ENCODE measurements at places on chromosomes 13 and 19. TPM values are rescaled to one million over a fixed set of nuclear protein-coding genes. Genes with fewer than 3 reads are reported as not detected.

VSTM1 gene
- total RNA-seq = not detected

LIN7B gene
- total RNA-seq = 5.6 TPM

WDR87 gene
- not detected for total RNA-seq

PPP1R37 gene
- 13.1 TPM for total RNA-seq

USF2 gene
- total RNA-seq = 117 TPM

TUBA3C gene
- not detected for total RNA-seq

ATP8B3 gene
- 10.0 TPM for total RNA-seq

PRR22 gene
- 2.6 TPM for total RNA-seq

ZNF329 gene
- 4.4 TPM for total RNA-seq

DNA sequence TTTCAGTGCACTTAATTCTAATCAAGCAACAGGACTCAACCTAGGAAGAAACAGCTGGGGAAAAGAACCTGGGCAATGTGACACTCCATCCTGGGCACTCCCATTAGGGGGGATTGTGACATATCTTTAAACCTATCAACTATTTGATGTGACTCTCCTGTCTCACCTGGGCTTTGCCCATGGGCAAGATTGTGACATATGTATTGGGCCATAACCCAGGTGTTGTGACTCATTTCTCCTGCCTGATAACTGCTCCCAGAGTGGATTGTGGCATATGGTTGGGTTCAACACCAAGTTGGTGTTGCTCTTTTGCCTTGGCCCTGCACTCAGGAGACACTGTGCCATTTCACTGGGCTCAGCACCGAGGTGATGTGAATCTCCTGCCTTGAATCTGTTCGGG is 82.6 kb downstream of the ZNF723 start:
- H3K27ac ChIP-seq = no peak overlapping the region
- no peaks in the 10 kb centered on the region for H3K4me1 ChIP-seq
- no peaks in the 10 kb centered on the region for H3K27me3 ChIP-seq

- peak; percentile 68 for DNase-seq
- H3K4me3 ChIP-seq = peak overlapping the region; percentile 100
- peaks cover 6% of the 10 kb centered on the region for H3K36me3 ChIP-seq
- H3K27me3 ChIP-seq = peaks cover 1% of the 10 kb centered on the region
- peaks cover 43% of the 10 kb centered on the region for H3K4me1 ChIP-seq
Measured at GRCh38 chr13:74132152-74132775, 1.9 kb downstream of the KLF12 start.

DNA sequence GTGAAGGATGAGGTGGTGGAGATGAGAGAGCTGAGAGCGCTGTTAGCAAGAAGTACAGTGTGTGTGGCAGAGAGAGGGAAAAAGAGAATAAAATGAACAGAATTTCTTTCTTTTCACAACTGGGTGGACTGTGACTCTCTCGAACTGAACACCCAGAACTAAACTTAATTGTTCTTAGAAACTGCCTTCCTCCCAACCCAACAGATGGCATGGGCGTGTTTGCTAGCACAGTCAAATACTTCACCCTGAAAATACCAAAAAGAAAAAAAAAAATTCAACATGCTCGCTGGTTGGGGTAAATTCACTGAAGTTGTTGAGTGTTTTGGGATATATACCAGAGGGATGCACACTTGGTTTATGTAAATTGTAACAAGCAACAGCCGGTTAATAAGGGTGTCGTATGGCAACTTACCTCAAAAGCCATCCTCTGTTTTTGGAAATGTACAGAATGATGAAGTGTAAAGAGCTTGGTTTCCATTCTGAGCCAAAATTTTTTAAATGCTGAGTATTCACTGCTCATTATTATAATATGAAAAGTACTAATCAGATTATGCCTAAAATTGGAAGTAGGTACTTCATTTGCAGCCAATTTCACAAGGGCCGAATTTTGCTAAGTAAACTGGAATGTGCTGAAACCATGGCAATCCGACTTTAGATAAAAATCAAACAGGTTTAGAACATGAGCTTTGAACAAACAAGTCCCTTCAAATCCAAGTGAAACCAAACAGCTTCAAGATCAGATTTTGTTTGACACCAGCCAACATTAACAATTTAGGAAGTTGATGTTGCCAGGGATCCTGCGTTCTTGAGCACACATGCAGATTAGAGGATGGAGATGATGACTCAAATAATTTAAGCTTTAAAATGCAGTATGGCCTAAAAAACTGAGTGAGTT is 115.8 kb downstream of the ZIC5 start:
- H3K36me3 ChIP-seq = peaks cover 5% of the 10 kb centered on the region
- no peak for DNase-seq
- peaks cover 11% of the 10 kb centered on the region for H3K27me3 ChIP-seq
- peaks cover 15% of the 10 kb centered on the region for H3K4me1 ChIP-seq
- H3K27ac ChIP-seq = no peak overlapping the region

DNA sequence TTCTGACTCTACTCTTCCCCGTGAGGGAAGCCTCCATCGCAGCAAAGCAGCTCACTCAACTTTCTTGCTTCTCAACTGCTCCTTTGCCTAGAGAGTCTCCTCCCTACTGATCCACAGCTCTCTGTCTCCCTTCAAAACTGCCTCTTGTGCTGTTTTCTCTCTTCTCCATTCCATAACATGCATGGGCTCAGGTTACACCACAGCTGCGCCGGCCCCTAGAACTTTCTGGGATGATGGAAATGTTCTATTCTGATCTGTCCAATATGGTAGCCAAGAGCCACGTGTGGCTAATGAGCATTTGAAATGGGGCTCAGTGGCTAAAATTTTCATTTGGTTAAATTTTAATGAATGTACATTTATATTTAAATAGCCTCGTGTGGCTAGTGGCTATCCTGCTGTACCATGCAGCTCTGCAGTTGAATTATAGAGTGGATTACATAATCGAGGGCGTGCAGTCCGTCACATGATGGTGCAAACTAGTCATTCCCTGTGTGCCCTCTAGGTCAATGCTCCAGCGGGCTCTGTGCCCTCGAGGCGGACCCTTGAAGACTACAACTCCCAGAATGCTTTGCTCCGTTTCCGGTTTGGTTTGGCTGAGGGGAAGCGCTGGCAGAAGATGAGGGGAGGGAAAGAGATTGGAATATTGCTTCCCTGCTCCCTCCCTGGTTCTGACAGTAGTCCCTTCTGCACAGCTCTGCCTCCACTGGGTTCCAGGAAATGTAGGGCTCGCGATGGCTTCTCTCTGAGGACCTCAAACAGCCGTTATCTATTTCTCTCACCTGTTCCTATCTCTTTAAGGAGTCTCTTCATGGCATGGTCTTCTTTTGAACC is 109.8 kb downstream of the CACNA1A start:
- H3K27ac ChIP-seq = no peak overlapping the region
- H3K4me1 ChIP-seq = no peaks in the 10 kb centered on the region
- no peak for DNase-seq
- H3K27me3 ChIP-seq = peaks cover 31% of the 10 kb centered on the region

DNA sequence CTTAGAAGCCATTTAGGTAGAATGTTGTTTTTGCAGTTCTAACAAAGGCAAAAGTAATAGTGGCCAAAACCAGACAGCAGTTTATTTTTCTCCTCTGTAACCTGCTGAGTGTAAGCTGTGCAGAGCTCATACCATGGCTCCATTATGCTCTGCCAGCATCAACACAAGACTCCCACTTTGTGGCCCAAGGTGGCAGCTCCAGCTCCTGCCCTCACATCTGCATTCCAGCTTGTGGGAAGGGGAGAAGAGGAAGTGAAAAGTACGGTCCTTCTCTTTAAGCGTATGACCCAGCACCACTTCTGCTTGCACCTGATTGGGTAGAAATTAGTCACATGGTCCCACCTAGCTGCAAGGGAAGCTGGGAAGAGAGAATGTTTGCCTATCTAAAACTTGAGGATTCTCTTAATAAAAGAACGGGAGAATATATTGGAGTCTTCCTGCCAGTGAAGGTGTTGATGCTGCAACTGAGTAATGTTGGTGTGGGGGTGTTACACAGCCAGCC is 19.2 kb downstream of the ADGRE1 start:
- H3K27me3 ChIP-seq = no peaks in the 10 kb centered on the region
- DNase-seq = no peak
- no peak overlapping the region for H3K4me3 ChIP-seq
- no peaks in the 10 kb centered on the region for H3K4me1 ChIP-seq
- peaks cover 22% of the 10 kb centered on the region for H3K36me3 ChIP-seq
- no peak overlapping the region for H3K27ac ChIP-seq

DNA sequence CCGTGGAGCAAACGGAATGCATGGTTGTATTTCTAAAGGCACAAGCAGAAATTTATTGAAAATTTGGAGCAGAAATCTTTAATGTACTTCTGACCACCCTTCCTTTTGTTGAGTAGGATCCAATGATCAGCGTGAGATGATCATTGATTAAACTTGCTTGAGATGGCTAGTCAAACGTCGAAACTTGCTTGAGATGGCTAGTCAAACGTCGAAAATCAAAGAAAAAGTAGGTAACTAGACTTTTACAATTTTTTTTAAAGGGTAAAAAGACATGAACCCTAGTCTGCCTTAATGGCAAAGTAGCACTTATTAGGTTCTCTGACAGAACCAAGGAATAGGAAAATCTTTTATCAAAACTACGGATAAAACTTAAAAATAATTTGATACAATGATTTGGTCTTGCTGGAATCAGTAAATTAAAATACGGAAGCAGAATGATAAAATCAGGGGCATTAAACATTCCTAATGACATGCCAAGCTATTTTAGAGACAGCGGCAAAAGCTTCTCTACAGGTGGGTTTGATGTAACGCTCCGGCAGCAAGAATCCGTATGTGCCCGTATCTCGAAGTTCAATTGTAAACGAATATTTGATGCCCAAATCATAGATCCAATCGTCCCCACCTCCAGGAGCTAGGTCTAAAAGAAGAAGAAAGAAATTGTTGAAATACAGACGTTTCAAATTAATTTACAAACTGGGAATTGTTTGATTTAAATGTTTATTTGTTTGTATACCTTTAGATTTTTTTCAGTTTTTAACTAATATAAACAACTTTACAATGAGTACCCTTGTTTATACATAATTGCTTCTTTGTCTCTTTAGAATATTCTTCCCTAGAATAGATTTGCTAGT is 841 bp upstream of the ZC3H13 start:
- peaks cover 23% of the 10 kb centered on the region for H3K4me1 ChIP-seq
- H3K27me3 ChIP-seq = peaks cover 8% of the 10 kb centered on the region
- H3K4me3 ChIP-seq = peak overlapping the region; percentile 90

DNA sequence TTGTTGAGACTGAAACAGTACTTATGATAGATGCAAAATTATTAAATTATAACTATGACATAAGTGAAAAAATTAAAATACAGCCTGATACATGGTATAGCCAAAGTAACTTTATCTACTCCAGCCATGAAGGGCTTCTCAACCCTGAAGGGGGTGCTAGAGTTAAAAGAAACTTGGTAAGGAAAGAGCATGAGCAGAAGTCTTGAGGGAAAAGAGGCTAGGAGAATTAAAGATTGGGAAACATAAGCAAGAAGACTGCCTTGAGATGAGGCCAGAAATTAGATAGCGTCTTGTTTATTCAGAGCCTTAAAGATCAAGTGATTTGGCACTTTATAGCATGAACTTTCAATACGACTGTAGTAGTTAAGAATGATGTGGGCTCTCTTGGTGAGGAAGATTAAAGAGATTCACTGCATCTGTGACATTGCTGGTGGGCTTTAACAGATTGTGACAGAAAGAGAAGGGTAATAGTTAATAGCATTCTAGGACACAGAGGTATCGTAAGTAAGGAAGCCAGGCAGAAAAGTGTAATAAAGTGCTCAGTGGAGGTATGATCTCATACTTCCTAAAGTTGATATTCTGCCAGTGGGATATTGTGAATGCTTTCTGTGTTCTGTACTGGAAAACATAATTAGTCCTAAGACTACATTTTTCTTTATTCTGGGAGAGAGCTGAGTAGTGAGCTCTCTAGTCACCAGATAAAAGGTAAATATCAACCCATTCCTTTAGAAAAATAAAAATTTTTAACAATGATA is 385.4 kb upstream of the PRR20A start:
- H3K27ac ChIP-seq = no peak overlapping the region
- no peaks in the 10 kb centered on the region for H3K4me1 ChIP-seq
- DNase-seq = no peak
- H3K4me3 ChIP-seq = no peak overlapping the region
- H3K27me3 ChIP-seq = no peaks in the 10 kb centered on the region
- H3K36me3 ChIP-seq = no peaks in the 10 kb centered on the region

GRCh38 chr19:18306209-18306887 is 16.5 kb downstream of the LSM4 start:
- peak overlapping the region; percentile 99 for H3K27ac ChIP-seq
- peaks cover 38% of the 10 kb centered on the region for H3K36me3 ChIP-seq
- peak overlapping the region; percentile 96 for H3K4me3 ChIP-seq
- peaks cover 41% of the 10 kb centered on the region for H3K4me1 ChIP-seq
- DNase-seq = peak; percentile 57

DNA sequence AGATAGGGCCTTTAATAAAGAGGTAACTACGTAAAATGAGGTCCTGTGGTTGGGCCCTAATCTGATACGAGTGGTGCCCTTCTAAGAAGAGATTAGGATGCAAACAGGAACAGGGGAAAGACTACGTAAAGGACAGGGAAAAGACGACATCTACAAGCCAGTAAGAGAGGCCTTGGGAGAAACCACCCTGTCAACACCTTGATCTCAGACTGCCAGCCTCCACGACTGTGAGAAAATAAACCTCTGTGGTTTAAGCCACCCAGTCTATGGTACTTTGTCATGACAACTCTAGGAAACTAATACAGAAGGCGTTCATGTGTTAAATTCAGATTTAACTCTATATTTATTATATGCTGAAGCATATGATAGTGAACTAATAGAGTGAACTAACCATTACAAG is 566.3 kb downstream of the UQCRFS1 start:
- no peak for DNase-seq
- no peak overlapping the region for H3K27ac ChIP-seq
- H3K27me3 ChIP-seq = no peaks in the 10 kb centered on the region
- no peak overlapping the region for H3K4me3 ChIP-seq
- H3K36me3 ChIP-seq = no peaks in the 10 kb centered on the region

DNA sequence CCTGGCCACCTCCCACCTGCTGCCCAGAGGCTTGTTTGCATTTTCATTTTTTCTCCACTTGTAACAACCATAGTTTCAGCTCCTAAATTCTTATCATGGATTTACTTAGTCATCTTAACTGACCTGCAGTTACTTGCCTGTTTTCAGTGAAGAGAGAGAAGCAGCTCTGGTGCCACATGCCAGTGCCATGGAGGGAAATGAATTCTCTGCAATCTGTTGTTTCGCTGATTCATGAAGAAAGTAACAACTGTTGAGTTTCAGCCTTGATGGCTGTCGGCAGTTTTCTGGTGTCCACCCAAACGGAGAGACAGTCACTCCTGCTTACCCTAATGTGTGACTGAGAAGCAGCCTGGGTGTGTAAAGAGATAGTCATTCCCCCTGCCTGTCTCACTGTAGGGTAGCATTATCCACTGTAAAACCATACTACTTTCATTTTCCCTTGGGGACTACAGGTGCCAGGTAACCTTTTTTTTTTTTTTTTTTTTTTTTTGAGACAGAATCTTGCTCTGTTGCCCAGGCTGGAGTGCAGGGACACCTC is 116.1 kb downstream of the DNAJC3 start:
- H3K36me3 ChIP-seq = peaks cover 42% of the 10 kb centered on the region
- no peak for DNase-seq
- no peaks in the 10 kb centered on the region for H3K4me1 ChIP-seq
- no peak overlapping the region for H3K4me3 ChIP-seq

Data from activated CD4-positive, alpha-beta memory T cell treated with anti-CD3 and anti-CD28 coated beads for 36 hours (primary cell).